Stimulated activated CD8-positive, alpha-beta memory T cell treated with anti-CD3 and anti-CD28 coated beads, Interleukin-4, amount 100 ng/mL, for 1 hour (primary cell): ENCODE measurements at places on chromosomes 4 and X.

GRCh38 chrX:41556958-41557357 is 109.8 kb downstream of the NYX start:
- no peak for DNase-seq

DNA sequence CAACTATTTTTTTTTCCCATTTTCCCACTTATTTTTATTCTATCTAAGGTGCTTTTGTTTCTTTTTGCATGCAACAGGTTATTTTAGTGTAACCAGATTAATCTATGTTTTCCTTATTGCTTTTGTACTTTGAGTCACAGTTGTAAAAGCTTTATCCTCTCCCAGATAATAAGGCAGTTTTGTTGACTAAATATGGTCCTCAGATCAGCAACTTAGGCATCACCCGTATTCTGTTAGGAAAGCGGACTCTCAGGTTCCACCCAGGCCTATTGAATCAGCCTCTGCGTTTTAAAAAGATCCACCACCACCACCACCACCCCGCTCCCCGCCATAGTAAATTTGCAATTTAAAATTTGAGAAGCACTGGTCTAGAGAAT is 58.6 kb upstream of the USP9X start:
- DNase-seq = no peak

DNA sequence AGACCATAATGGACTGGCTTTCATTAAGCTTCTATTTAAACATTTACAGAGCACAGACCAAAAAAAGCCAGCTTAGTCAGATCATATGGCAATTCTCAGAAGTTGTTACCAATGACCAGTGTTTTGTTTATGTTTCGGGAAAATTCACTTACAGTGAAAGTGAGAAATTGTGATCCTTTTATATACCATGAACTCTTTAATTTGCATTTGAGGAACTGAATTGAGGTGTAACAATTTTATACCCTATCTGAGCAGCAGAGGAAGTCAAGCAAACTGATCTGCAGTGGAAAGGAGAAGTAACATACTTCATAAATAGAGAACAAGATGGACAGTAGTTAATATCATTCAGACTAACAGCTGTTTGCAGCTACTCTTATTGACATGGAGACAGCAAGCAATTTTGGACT is 97.1 kb downstream of the TMA16 start:
- no peak for DNase-seq

- no peak for DNase-seq
Observed at GRCh38 chr4:82561786-82562563, at the start of gene TMEM150C. TMEM150C (minus strand) TSS chr4:82561988; CDS start chr4:82504657, 57,331 bp downstream.

- DNase-seq = no peak
Observed at GRCh38 chr4:121146530-121146929, 17.6 kb downstream of the TNIP3 start.

- DNase-seq = no peak
Observed at GRCh38 chr4:64598066-64598465, 188.8 kb upstream of the TECRL start.

- DNase-seq = no peak
Observed at GRCh38 chrX:49111791-49112190, 11.7 kb downstream of the GPKOW start.

- DNase-seq = no peak
Observed at GRCh38 chrX:152917656-152918579, 20.1 kb downstream of the ZNF185 start.

- no peak for DNase-seq
Observed at GRCh38 chrX:39840581-39841093, 257.1 kb downstream of the BCOR start.

- DNase-seq = no peak
Observed at GRCh38 chr4:16122784-16123183, 39.0 kb upstream of the PROM1 start.

- DNase-seq = no peak
Observed at GRCh38 chrX:109918753-109919152, 84.2 kb upstream of the TMEM164 start.

DNA sequence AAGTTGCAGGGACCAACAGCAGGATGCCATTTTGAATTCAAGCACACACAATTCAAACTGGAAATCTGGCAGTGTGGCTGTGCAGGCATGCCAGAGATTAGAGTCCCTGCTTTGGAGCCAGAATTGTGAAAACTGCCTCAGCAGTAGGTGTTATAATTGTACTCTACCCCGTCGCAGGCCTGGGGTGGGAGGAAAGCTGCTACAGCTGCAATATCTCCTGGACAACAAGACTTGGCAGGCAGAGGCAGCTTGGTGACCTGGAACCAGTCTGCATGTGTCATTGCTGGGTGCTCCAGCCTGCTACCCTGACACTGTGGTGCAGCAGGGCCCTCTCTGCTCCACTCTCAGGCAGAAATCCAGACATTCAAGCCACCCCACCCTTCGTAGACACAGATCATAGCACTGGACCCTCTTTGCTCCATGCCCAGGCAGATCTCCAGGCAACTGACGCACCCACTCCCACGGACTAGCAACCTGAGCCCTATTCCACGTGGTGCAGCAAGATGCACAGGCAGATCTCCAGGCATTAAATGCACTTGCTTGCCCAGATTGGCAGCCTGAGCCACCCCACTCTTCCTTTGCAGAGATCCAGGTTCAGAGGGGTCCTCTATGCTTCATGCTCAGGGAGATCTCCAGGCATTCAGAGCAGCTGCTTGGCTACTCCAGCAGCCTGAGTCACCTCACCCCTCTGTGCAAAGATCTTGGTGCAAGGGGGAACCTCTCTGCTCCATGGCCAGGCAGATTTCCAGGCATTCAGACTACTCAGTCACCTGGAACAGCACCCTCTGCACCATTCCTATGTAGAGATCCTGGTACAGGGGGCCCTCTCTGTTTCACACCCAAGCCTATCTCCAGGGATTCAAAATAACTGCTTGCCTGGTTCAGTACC is 140.5 kb downstream of the LRBA start:
- no peak for DNase-seq

GRCh38 chr4:105343146-105343931 is 130.5 kb downstream of the PPA2 start:
- DNase-seq = no peak

GRCh38 chr4:127889903-127890302 is 9.2 kb downstream of the PLK4 start:
- no peak for DNase-seq

DNA sequence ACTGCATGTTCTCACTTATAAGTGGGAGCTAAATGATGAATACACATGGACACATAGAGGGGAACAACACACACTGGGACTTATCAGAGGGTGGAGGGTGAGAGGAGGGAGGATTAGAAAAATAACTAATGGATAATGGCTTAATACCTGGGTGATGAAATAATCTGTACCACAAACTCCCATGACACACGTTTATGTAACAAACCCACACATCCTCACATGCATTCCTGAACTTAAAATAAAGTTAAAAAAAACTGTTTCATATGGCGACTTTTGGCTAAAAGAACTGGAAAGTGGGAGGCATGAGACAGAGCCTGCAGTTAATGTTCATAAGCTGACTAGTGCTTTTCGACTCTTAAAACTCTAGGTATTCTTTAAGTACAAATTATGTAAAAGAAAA is 98.9 kb upstream of the NPFFR2 start:
- no peak for DNase-seq

DNA sequence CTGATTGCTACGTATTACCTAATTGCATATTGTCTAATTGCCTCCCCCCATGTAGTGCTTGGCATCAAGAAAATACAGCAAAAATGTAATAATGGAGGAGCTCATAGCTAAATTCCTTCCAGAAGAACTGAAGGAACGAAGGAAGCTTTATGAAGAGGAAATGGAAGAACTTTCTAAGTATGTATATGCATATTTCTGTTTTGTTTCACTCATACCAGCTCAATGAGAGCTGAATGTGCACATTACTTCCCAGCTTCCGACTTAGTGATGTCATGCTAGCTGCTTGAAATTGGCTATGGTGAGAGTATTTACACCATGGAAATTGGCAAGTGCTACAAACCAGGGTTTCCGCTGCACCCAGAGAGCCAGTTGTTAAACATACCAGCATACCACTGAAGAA is 34.7 kb downstream of the LONRF3 start:
- no peak for DNase-seq

DNA sequence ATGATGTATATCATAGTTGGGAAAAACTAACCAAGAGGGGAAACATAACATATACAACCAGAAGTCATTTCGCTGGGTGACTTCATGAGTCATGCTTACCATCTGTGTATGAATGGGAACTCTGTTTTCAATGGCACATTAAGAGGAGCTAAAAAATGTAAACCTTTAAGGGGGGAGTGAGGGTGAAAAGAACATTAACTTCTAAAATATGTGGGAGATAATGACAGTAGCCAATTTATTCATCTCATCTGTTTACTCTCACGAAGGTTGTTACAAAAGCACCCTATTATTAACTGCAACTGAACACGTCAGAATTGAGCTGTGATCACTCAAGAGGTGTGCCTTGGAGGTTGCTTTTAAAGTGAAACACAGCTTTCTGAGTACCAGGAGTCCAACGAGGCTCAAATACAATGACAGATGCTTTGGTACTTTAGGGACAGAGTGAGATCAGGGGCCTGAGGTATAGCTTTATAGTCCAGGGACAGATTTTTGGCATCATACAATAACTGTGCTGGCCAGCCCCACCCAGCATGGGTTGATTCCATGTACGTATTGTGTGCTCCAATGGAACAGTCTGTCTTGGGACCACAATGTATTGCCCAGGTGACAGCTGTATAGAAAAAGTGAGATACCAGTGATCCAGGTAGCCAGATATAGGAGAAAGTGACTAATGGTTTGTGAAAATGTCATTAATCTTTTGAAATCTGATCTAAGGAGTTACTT is 107.3 kb downstream of the AMMECR1 start:
- DNase-seq = no peak

DNA sequence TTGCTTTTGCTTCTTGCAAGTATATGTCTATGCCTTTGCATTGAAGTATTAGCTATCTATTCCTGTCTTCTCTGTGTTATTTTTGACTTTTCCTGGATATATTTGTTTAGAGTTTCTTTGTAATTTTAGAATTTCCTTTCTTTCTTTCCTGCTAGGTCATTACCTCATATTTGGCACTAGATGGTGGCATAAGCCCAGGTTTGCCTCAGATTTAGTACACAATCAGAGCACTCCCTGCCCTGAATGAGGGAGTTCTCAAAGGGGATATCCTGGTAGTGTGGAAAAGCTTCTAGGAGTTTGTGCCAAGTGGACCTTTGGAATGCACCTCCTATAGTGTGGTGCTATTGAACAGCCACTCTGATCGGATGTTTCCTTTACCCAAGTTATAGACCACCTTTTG is 181.6 kb downstream of the UGT8 start:
- DNase-seq = no peak

GRCh38 chr4:177989503-177990201 is 547.4 kb upstream of the AGA start:
- no peak for DNase-seq

DNA sequence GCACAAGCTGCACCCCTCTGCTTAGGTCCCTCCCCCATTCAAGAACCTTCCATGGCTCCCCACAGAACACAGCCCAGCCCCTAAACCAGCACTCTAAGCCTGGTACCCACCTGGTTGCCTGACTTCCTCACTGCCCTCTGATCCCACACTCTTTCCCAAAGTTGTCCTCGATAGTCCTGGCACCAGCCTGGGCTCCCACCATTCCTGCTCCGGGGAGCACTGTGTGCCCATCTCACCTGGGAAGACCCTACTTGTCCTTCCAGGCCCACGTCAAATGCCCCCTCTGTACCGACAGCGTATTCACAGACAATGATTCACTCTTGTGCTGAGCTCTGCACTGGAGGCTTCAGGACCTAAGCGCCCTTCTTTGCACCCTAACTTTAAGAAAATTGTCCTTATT is 40.1 kb downstream of the ABLIM2 start:
- DNase-seq = no peak

GRCh38 chrX:123222920-123223319 is 38.8 kb downstream of the GRIA3 start:
- DNase-seq = no peak

- DNase-seq = no peak
Observed at GRCh38 chr4:48499551-48500066, 9.6 kb downstream of the ZAR1 start.

DNA sequence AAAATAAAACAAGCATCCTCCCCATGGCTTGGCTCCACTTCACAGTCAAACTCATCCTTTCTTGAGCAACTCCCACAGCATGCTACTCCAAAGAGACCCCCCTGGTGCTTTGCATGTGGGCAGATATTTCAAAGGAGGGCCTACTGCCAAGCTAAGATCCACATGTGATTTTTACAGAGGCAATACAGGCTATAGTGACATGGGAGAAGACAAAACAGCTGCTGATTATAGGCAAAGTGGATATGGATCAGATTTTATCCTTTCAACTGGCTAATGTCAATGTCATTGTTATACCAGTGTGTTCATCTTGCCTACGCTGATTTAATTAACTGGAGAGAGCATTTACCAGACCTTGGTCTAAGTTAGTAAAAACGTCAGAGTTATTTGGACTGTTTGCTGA is 328.3 kb downstream of the KLHL13 start:
- no peak for DNase-seq

GRCh38 chr4:7128644-7129043 is 60.8 kb upstream of the GRPEL1 start:
- no peak for DNase-seq

DNA sequence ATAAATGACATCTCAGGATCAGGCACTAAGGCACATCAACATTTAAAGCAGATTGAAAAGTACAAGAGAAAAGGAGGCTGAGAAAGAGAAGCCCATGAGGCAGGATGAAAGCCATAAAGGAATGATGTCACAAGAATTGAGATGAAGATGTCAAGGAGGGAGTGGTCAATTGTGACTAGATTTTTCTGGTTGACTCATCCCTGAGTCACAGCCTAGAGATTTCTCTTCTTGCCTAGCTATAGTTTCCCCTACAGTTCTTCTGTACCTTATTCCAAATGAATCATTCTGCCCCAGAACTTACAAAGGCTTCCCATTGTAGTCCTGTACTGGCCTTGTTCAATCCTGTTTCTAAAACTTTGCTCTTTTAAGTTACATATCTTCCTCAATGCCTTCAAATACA is 3.4 kb upstream of the USP53 start:
- no peak for DNase-seq

- DNase-seq = no peak
Observed at GRCh38 chr4:70902577-70903290, 565 bp downstream of the MOB1B start.

GRCh38 chr4:40952217-40952616 is 202.5 kb downstream of the NSUN7 start:
- DNase-seq = no peak

DNA sequence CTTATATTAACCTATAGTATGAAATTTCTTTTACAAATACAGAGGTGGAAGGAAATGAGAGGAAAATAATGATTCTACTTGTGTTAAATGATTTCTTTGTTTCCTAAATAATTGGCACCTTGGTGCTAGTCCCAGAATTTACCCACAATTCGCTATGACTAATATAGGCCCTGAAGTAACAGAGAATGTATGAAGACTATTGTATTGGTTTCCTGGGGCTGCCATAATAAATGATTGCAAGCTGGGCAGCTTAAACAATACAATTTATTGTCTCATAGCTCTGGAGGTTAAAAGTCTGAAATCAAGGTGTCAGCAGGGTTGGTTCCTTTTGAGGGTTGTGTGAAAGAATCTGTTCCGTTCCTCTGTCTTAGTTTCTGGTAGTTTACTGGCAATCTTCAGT is 74.8 kb upstream of the GPRIN3 start:
- no peak for DNase-seq

GRCh38 chrX:13091111-13091765 is 46.8 kb upstream of the FAM9C start:
- no peak for DNase-seq

GRCh38 chr4:159143687-159144086 is 40.8 kb downstream of the RAPGEF2 start:
- DNase-seq = no peak

GRCh38 chrX:15645266-15645665 is 19.3 kb downstream of the CLTRN start:
- DNase-seq = no peak

GRCh38 chrX:79719568-79720231 is 294.9 kb upstream of the TBX22 start:
- no peak for DNase-seq
